ENCODE measurements at places on chromosomes 1 and 21.

- DNase-seq, result no peak
Measured at GRCh38 chr1:199792874-199793273, 234.6 kb upstream of the NR5A2 start.

- no peak for DNase-seq
Measured at GRCh38 chr1:221979444-221980032, 237.6 kb upstream of the DUSP10 start.

DNA sequence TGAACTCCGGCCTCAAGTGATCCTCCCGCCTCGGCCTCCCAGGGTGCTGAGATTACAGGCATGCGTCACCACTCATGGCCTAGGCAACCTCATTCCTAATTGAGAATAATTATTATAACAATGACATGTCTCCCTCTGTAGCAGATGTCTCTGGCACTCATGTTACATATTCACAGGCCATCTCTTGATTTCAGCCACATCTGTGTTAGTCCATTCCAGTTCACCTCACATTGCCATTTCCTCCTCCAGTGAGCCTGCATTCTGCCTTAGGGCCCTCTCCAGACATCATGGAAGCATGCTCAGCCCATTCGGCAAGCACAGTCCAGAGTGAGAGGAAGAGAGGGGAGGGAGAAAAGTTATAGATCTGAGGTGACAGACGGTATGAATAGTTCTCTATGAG lies 32.5 kb downstream of the CDKN2C start:
- no peak for DNase-seq

- DNase-seq, result no peak
Measured at GRCh38 chr1:89660224-89661061, 27.5 kb downstream of the LRRC8C start.

- DNase-seq, result no peak
Measured at GRCh38 chr1:29122682-29123052, 1.0 kb downstream of the TMEM200B start.

DNA sequence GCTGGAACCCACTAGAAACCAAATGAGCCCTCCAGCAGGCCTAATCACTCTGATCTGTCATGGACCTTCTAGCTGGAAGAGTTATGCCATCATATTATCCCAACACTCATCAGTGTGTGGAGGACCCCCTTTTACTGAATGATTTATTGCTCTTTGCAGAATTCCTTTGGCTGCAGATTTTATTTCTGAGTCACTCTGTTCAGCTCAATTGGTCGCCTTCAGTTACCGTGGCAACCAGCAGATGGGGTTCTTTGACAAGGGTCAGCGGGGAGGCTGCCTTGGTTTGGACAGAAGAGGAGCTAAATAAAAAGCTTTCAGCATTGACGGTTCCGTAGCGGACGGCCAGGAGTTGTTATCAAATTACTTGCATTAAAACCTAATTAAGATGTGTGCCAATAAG lies 220.1 kb downstream of the SDCCAG8 start:
- DNase-seq, result no peak

DNA sequence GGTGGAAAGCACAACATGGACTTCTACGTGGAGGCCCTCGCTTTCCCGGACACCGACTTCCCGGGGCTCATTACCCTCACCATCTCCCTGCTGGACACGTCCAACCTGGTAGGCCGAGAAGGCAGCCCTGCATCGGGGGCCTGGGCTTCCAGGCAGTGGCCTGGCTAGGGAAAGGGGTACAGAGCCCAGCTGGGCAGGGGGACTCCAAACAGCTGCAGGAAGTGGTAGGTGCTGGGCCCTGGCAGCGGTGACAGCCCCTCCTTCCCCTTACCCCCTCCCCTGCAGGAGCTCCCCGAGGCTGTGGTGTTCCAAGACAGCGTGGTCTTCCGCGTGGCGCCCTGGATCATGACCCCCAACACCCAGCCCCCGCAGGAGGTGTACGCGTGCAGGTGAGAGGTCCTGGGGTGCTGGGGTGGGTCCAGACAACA lies 30.0 kb upstream of the PADI6 start:
- DNase-seq, result no peak

DNA sequence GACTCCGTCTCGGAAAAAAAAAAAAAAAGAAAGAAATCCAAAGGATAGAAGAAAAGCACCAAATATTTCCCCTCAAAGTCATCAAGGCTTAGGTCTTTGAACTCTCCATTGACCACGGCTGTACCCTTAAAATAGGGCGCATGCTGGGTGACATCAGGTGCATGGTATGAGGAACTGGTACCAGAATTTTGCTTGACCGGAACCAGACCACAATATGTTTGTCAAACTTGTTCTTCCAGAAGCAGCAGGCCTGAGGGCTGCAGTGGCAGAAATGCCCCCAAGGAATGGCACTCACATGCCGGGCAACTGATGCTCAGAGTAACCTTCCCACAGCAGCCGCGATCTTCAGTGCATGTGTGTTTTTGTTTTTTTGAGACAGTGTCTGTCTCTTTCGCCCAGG lies 21.0 kb downstream of the RCC1 start:
- no peak for DNase-seq

- DNase-seq, result no peak
Measured at GRCh38 chr1:232597721-232598120, 32.2 kb downstream of the SIPA1L2 start.

GRCh38 chr1:201904579-201904978 lies 15.9 kb downstream of the SHISA4 start:
- no peak for DNase-seq

DNA sequence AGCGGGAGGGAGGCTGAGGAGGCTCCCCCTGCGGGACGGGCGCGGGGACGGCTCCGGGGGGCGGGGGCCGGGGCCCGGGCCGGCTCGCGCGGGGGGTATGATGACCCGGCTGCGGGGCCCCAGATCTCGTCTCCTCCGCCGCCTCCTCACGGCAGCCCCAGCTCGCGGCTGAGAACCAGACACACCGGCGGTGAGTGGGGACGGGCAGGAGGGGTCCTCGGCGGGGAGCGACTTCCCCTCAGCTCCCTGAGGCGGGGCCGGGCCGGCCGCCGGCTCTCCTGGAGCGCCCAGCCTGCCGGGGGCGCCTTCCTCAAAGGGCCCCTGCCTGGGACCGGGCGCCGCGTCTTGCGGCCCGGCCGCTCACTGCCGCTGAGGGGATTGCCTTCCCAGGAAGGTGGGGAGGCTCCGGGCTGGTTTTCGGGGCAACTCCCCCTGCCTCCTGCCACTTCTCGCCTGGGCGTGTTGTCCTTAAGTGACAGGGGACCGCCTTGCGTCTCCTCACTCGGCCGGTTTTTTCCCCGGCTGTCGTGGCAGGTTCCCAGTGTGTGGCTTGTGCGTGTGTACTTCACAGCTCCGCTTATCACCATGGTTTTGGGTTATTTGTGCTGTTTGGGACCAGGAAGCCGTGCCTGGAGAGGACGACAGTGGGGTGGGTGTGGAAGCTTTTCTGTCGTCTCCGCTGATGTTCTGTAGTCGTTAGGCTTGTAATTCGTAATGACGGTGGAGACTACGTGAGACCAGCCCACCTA lies 800 bp downstream of the HIPK1 start:
- DNase-seq, result peak; percentile 32

- DNase-seq, result no peak
Measured at GRCh38 chr1:38587766-38588165, 271.8 kb downstream of the RRAGC start.

DNA sequence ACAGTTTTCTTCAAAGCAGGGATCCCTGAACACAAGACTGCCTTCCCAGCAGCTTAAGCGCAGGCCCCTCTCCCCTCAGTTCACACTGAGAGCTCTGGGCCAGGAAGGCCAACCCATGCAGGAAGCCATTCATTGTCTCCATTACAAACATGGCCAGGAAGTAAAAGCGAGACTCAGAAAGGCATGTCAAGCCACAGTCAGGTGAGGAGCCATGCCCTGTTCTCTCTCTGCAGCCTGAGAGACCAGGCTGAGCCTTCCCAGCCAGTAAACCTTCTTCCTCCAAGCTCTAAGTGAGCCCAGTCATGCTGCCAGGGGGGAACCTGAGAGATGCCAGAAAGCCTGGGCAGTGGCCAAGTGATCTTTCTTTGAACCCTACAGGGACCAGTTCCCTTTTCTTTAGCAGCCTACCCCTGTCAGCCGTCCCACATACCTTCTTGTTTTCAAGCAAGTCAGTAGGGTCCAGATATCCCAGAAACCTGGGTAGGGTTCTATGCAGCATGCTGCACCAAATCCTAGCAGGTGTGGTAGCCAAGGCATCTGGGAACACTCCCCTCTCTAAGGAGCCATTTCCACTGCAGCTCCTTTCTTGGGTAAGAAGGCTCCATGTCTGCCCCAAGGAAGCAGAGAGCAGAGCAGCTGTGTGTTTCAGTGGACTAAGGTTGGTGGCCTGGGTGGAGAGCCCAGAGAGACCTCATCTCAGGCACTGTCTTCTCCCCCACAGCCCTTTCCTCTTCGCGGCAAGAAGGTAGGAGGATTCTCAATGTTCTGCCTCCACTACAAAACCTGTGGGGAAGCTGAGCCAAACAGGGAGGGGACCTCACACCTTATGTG lies 977 bp downstream of the TRAF3IP3 start:
- DNase-seq, result peak; percentile 30

- no peak for DNase-seq
Measured at GRCh38 chr1:6966326-6966725, 181.1 kb downstream of the CAMTA1 start.

GRCh38 chr1:28148880-28149195 lies 27.7 kb downstream of the PTAFR start:
- DNase-seq, result no peak

DNA sequence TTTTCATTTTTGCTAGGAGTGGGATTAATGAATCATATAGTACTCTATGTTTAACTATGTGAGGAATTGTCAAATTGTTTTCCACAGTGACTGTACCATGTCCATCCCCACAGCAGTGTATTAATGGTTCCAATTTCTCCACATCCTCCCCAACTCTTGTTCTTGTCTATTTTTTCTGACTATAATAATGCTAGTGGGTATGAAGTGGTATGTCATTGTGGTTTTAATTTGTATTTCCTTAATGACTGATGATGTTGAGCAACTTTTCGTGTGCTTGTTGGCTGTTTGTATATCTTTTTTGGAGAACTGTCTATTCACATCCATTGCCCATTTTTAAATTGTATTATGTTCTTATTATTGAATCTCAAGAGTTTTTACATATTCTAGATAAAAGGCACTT lies 10.0 kb upstream of the KPRP start:
- DNase-seq, result no peak

DNA sequence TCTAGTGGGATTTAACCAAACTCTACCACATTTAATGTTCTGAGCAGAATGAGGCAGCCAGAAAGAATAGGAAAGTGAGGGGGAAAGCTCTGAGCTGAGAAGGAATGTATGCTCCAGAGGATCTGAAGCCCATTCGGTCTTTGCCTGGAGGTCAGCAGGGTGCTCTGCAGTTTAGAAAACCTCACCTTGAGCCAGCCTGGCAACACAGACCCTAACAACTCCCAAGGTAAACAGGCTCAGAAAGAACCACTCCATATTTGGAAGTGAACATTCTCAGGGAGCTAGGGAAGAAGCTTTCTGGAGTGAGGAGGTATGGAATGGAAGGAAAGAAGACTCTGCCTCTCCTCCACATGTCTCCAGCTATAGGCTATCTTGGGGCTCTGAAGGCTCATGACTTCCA lies 398.8 kb downstream of the SEC16B start:
- no peak for DNase-seq

- DNase-seq, result no peak
Measured at GRCh38 chr1:54421101-54421504, 14.9 kb upstream of the SSBP3 start.

DNA sequence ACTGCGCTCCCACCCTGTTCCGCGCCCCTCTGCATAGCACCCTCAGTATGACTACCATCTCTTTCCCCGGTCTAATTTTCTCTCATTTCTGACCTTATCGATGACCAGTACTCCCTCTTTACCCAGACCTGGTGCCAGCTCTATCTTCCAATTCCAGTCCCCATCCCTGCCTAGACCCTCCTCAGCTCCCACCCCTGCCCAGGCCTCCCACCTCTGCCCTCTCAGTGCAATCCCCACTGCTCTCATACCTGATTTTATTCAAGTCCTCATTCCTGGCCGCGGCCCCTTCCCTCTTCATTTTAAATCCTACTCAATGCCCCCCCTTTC lies 1.3 kb downstream of the USP24 start:
- DNase-seq, result no peak

GRCh38 chr1:29176576-29176975 lies 5.1 kb downstream of the SRSF4 start:
- no peak for DNase-seq

- DNase-seq, result no peak
Measured at GRCh38 chr1:119115311-119115710, 25.1 kb downstream of the WARS2 start.

DNA sequence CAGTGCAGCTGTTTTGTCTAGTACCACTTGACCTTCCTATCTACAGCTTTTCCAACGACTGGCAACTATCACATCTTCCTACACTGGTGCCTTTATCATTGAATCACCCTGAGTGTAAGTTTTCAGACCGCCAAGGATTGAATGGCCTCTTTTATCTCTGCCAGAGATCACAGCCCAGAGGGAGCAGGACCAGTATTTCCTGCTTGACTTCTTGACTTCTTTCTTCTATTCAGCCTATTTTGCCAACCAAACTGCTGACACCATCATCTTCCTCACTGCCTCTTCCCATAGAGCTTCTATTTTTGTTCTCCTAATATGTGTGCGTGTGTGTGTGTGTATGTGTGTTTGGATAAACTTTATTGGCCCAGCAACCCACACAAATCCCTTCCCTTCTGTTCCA lies 53.8 kb downstream of the SERBP1 start:
- no peak for DNase-seq

- no peak for DNase-seq
Measured at GRCh38 chr1:23217421-23218115, at the start of gene HTR1D. Gene HTR1D, minus strand, starts transcription at chr1:23217502. Its CDS starts 23,283 bp downstream, at chr1:23194219.

GRCh38 chr1:29585656-29586055 lies 349.3 kb downstream of the PTPRU start:
- no peak for DNase-seq

GRCh38 chr1:6245869-6246496 lies 2.0 kb downstream of the HES3 start:
- DNase-seq, result no peak

- no peak for DNase-seq
Measured at GRCh38 chr1:223825767-223826748, 19.7 kb downstream of the TP53BP2 start.

DNA sequence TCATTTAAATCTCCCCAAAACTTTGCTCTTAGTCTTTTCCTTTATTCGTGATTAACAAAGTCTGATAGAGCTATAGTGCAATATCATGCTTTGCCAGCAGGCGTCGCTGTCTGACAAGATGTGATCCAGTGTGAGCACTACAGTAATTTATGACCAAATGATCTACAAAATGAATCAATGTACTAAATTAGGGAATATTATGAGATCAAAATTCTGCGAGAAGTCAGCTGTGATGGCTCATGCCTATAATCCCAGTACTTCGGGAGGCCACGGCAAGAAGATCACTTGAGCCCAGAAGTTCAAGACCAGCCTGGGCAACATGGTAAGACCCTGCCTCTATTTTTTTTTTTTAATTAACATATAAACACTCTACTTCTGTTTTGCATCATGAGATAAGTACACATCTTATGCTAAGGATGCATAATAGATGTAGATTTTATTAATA lies 3.6 kb upstream of the SPSB1 start:
- DNase-seq, result no peak

- no peak for DNase-seq
Measured at GRCh38 chr21:27423038-27423437, 456.1 kb upstream of the ADAMTS5 start.

DNA sequence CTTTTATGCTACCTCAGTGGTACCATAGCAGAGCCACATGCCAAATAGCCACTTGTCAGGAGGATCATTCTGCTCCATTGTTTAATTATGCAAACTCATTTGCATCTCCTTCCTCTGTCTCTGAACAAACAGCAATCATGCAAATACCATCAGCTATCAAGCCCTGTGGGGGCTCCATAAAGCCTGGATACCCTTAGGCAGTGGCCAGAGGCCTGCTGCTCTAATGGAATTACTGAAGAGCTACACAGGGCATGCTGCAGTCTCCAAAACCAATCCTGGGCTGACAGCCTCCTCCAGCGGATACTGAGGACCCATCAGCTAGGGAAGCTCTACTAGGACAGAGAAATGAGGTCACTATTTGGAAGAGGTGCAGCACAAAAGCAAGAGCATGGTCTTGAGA lies 376.3 kb downstream of the KCNH1 start:
- no peak for DNase-seq
